ENCODE measurements at places on chromosomes 13 and 19.
A peak's percentile ranks its signal among the peaks of the same experiment; 100 is the strongest.

GRCh38 chr13:48144413-48145035 is 49.6 kb upstream of the MED4 start:
- DNase-seq = no peak

DNA sequence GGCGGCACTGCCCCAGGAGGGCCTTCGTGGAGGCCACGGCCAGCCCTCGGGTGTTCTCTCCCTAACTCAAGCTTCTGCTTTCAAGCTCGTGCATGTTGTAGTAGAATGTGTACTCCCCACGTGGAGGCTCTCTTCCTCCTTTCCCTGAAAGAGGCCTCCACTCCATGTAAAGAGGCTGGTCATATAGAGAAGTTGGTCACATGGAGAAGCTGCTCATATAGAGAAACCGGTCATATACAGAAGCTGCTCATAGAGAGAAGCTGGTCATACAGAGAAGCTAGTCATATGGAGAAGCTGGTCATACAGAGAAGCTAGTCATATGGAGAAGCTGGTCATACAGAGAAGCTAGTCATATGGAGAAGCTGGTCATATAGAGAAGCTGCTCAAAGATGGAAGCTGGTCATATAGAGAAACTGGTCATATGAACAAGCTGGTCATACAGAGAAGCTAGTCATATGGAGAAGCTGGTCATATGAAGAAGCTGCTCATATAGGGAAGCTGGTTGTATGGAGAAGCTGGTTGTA is 152.5 kb downstream of the COL4A1 start:
- DNase-seq = no peak

DNA sequence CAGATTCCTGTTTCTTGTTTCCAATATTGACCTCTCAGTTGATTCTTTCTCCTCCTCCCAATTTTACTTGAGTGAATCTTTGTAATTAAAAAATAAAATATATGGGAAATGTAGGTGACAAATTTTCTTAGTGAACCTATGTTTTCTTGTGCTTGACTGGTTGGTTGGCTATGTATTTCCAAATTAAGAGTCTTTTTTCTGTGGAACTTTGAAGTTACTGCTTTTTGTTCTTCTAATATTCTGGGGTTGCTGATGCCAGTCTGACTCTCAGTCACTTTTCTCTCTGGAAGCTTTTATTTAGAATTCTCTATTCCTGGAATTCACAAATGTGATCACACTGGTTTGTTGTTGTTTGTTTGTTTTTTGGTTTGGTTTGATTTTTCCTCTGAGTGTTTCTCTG is 9.8 kb downstream of the LSM14A start:
- no peak for DNase-seq

- DNase-seq = no peak
Observed at GRCh38 chr13:35285677-35286076, 190.8 kb downstream of the MAB21L1 start.

DNA sequence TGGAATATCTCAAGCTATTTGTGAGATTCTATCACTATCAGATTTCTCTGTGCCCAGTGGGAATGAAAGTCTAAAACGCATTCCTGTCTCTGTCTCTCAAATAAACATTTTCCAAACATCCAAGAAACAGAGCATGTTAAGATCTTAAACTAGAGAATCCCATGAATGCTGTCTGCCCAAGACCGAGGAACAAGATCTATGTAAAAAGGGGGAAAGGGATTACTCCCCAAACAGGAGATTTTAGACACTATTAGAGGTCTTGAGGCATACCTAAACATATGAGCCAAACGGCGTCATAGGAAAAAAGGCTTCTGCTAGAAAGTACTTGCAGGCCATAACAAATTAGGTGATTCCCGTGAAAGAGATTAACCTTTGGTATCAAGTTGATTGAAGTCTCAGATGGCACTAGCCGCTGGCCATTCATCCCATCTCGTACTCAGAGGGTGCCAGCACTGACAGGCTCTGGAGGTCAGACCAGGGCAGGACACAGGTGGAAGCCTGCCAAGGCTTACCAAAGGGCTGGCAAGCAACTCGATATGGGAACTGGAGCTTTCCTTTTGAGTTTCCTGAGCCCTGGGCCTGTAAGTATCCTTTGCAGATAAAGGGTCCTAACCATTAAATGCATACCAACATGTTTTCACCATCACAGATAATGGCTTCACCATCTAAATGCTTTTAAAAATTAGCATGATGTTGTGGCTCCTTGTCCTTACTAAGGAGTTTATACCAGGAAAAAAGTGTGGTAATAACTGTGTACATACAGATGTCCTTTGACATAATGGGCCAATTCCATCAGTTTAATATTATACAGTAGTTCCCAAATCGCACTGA is 225.2 kb downstream of the FOXO1 start:
- peak; percentile 14 for DNase-seq

DNA sequence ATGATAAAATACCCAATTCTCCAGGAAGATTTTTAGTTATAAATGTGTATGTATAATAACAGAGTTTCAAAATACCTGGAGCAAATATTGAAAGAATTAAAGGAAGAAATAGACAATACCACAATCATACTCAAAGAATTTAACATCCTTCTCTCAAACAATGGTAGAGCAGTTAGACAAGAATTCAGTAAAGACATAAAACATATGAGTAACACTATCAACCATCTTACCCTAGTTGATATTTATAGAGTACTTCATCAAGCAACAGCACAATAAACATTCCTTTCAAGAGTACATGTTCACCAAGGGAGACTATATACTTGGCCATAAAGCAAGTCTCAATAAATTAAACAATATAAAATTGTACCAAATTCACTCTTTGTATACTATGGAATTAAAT is 108.4 kb downstream of the DLEU7 start:
- DNase-seq = peak; percentile 13
